Left ventricle myocardium inferior (tissue), 1 donor: ENCODE measurements at places on chromosomes 1 and 21. TPM values are rescaled to one million over a fixed set of nuclear protein-coding genes. Genes with fewer than 3 reads are reported as not detected.

Gene GBP7
- total RNA-seq = 0.11 TPM

Gene CFAP74
- not detected for total RNA-seq

Gene MATN1
- total RNA-seq = not detected

Gene TSTD1
- total RNA-seq = 13.4 TPM

Gene SYDE2
- 21.4 TPM for total RNA-seq

Gene C1orf116
- total RNA-seq = 0.74 TPM

Gene KCNQ4
- total RNA-seq = 1.5 TPM

Gene ARHGEF19
- 2.2 TPM for total RNA-seq

Gene KRTAP19-3
- total RNA-seq = not detected

Gene ITLN1
- 1.0 TPM for total RNA-seq

Gene CGN
- total RNA-seq = 0.52 TPM

Gene NMNAT2
- total RNA-seq = 3.4 TPM

Gene FOXO6
- 2.1 TPM for total RNA-seq

Gene POGZ
- total RNA-seq = 37.3 TPM

Gene SH3D21
- total RNA-seq = 1.9 TPM

Gene SYCP1
- total RNA-seq = not detected

Gene AMY2A
- total RNA-seq = not detected

Gene IFNAR2
- 9.0 TPM for total RNA-seq

Gene STXBP3
- total RNA-seq = 26.8 TPM

Gene SIK1
- 7.8 TPM for total RNA-seq

Gene B3GALT2
- 77.2 TPM for total RNA-seq

Gene LAPTM5
- total RNA-seq = 18.8 TPM

Gene PLD5
- total RNA-seq = 0.11 TPM

Gene INSRR
- total RNA-seq = 0.41 TPM

Gene ANGPTL1
- total RNA-seq = 11.5 TPM

Gene CLEC20A
- total RNA-seq = not detected

Gene TFF2
- not detected for total RNA-seq

Gene LRRN2
- total RNA-seq = 1.4 TPM

Gene DHX9
- total RNA-seq = 61.9 TPM

Gene NEK7
- total RNA-seq = 254 TPM

Gene CD84
- 3.6 TPM for total RNA-seq

Gene KRTAP11-1
- total RNA-seq = not detected
